ENCODE measurements at places on chromosomes 2 and 18. TPM values are rescaled to one million over a fixed set of nuclear protein-coding genes. Genes with fewer than 3 reads are reported as not detected.

The IL1RL1 gene
- polyA plus RNA-seq: 1.3 TPM

DNA sequence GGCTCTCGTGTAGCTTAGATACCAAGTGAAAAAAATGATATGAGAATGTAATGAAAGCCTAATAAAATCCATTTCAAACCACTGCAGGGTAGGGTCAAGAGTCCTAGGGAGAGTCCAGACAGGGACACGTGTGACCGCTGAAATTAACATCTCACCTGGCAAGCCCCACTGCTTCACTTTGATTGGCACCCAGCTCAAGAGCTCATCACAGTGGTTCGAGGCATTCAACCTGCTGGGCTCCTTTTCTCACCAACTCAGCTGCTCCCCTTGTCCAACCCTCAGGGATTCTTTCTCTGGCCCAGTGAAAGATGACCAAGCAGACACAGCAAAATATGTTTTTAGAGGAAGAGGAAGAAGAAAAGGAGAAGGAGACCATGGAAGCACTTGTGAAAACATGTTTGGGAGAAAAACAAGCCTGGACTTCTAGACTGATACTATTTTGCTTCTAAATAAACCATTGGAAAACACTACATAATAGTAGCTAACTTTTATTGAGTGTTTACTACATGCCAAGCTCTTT is 49.2 kb upstream of the CREB1 start:
- no peak for DNase-seq

The AQP4 gene
- 0.15 TPM for polyA plus RNA-seq

GRCh38 chr2:226733189-226733858 is 66.3 kb downstream of the IRS1 start:
- no peak for DNase-seq

The LRRC30 gene
- not detected for polyA plus RNA-seq

GRCh38 chr2:217890445-217890844 is 112.3 kb downstream of the TNS1 start:
- DNase-seq: no peak

- peak; percentile 72 for DNase-seq
These were observed 5.5 kb upstream of the ID2 start for GRCh38 chr2:8676191-8676920.

DNA sequence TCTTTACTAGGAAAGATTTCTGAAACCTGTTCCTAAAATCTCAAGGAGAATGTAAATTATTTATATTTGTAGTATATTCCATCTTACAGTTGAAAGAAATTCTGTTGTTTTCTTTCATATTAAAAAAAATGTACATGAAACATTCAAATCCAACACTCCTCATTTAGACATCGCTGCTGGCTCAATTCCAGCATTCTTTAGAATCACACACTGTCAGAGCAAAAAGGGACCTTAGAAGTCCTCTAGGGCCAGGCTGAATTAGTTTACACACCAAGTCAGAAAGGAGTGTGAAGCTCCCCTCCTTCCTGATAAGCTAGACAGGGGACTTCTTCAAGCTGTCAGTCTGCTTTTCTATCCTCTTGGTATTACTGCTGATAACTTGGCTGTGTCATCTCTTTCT is 158.6 kb upstream of the LTBP1 start:
- DNase-seq: no peak

DNA sequence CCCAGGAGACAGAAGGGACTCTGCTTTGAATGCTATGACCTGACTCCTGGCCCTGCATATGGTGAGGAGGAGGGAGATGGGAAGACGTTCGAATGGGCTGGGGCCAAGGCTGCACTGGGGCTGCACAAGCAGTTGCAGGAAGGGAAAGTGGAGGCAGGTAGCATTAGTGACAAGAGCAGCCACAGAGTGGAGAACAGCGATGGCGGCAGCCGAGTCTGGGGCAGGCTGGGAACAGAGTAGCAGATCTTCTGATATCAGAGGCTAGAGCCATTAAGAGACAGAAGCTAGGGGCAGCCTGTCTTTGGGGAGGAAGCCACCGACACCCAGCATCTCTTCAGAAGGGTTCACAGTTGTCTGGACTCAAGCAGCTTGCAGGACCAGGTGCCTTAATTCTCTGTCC is 50.1 kb downstream of the ST3GAL5 start:
- DNase-seq: no peak

The KANSL3 gene
- polyA plus RNA-seq: 20.0 TPM
